ENCODE measurements at places on chromosomes 7 and 10.

DNA sequence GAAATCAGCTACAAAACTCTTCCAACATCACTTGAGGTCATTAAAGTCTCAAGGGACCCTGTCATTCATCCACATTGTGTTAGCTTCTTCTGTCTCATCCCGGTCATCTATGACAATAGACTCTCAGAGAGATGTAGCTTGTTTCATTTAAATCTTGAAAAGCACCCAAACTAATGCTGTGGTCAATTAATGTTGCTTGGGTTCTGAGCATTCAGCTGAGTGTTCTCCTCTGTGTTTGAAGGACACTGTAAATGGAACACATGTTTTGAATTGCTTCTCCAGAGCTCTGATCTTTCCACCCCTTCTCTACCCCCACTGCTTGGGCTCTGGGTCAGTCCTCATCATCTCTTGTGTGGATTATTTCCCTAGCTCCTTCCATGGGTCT lies 19.6 kb upstream of the ADD3 start:
- no peak for DNase-seq

DNA sequence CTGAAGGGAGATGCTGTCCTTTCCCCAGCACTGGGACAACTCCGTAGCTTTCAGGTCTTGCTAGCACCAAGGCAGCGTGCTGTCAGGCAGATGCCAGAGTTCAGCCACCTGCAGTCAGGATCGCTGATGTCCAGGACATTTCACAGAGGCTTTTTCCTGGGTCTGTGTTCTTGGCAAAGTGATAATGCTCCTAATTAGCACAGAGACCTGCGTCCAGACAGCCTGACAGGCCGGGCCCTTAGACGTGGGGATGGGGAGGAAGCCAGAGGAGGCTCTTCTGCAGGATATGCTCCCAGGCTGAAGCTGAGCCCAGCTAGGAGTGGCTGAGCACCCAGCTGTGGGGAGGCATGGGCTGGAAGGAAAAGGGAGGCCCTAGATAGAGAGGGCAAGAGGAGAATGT lies 82.5 kb upstream of the TBX20 start:
- no peak for DNase-seq

DNA sequence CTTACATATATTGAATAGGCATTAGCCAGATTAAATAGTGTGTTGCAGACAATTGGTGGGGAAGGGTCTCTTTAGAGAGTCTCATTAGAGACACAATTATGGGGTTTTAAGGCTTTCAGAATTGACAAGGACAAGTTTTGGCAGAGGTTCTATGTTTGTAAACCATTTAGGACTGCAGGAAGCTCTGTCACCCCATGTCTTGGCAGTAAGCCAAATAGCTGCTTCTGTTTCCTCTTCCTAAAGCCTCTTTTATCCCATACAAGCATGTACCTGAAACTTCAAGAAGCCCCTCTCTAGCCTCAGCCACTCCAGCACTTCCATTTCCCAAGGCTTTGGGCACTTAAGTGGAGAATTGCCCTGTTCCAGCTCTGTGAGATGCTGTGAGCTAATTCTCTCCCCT lies 21.8 kb upstream of the LRRC4 start:
- no peak for DNase-seq

DNA sequence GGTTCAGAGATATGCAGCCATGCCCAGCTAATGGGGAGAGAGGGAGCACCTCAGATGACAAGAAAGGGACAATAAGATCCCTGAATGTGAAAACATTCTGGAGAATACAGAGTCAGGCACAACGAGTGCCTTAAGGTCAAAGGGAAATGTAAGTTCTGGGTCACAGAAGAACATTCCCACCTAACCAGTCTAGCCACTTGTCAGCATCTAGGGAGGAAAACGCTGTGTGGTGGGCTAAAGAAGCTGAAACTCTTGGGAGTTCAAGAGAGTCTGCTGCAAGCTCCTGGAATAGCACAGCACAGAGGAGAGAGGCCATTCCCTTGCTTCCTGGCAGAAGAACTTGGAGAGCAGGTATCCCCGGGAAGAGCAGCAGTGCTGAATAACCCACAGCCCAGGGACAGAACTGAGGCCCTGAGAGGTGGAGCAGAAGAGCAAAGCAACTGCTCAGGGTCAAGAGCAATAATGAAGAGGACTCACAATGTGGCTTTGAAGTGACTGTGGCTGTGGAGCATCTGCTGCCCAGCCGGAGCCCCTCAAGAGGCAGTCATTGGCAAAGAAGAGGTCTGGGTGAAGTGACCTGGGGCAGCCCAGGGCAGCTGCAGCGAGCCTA lies 182.3 kb downstream of the NPSR1 start:
- DNase-seq, result no peak

- no peak for DNase-seq
Measured at GRCh38 chr7:36962367-36962766, 238.1 kb upstream of the AOAH start.

GRCh38 chr7:31652063-31652326 lies 35.0 kb upstream of the PPP1R17 start:
- no peak for DNase-seq

DNA sequence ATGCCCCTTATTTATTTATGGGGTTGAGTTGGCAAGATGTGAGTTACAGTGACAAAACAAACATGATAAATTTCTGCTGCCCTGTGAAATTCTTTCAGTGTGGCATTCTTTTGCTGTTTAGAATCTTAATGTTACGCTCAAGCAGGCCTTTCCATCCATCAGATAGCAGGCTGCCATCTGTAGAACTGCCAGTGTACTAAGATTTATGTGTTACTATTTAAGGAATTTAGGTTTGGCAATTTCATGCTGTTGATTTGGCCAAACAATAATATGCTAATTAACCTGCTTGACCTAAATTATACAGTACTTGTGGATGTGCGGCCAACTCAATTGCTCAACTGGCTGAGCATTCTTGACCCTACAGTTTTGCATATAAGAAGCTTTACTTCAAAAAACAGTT lies 477.7 kb upstream of the TPK1 start:
- no peak for DNase-seq

- no peak for DNase-seq
Measured at GRCh38 chr10:8235253-8236027, 181.0 kb downstream of the GATA3 start.

GRCh38 chr10:48332166-48332870 lies 25.8 kb downstream of the MAPK8 start:
- DNase-seq, result no peak

DNA sequence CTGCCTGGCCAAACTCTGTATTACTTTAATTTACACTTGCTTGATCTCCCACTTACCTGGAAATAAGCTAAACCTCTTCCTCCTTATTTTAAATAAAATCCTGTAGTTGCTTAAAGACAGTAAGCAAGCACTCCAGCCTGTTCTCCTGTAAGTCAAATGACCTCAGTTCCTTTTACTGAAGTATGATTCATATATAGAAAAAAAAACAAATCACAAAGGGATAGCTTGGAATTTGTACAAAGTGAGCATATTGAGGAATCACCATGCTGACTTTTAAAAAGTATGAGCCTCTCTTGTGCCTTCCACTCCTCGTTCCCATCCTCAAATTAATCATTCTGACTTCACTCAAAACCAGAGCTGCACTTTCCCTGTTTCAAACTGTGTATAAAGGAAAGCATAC lies 52.0 kb downstream of the C10orf90 start:
- DNase-seq, result no peak

DNA sequence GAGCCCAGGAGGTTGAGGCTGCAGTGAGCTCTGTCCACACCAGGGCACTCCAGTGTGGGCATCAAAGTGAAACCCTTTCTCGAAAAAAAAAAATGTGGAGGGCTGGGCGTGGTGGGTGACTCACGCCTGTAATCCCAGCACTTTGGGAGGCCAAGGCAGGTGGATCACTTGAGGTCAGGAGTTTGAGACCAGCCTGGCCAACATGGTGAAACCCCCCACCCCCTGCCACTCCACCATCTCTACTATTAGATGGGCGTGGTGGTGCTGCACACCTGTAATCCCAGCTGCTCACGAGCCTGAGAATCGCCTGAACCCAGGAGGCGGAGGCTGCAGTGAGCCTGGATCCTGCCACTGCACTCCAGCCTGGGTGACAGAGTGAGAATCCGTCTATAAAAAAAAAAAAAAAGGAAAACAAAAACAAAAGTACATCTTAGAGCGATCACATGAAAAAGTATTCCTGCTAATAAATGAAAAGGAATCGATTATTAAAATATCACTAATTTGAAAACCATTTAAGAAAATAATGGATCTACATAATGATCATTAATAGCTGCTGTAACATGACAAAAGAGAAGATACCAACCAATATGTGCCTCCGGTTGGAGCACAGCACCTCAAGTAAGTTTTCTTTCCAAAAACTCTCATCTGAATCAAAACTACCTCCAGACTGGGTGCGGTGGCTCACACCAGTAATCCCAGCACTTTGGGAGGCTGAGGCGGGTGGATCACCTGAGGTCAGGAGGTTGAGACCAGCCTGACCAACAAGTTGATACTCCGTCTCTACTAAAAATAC lies 4.9 kb downstream of the HNRNPF start:
- no peak for DNase-seq

DNA sequence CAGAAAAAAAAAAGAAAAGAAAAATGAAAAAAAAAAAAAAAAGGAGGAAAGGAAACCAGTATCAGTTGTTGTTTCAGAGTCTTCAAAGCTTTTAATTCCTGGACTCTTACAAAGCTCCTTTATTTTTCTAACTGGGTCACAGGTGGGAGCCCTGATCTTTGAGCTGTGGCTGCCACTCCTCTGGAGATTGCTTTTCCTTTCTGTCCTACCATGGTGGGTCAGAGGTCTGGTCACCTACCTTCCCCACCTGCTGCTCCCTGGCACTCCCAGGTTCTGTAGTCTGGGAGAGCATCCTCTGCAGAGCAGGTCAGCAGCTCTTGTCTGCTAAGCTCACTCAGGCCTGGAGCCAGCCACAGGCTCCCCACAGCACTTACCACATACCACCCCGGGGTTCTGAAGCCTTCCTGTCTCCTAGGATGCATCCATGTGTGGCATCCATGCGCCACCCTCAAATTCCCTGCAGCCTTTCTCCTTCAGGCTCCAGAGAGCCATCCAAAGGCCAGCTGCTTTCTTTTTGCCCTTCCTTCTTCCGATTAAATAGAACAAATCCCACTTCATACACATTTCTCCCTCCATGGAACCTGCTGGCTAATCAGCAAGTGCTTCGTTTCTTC lies 73.2 kb upstream of the TPK1 start:
- DNase-seq, result no peak

DNA sequence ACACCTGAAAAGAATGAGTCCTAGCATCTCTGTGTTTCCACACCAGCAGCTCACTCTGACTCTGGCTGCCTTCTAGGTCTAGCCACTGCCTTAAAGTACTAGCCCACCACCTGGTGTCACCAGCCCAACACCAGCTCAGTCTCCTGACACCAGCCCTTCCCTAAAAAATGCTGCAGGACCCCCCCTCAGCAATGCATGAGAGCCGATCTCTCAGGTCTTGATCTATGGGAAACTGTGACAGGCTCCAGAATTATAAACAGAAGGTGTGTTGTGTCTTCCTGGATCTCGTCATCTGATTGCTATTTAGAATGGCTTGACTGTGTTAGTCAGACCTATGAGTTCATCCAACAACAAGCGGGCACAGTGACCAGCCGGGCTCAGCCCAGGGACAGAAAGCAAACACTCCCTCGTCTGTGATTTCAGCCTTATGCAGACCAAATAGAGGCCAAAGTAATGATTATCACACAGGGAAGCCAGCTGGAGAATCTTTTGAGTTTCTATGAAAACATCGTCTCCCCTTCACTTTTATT lies 66.6 kb downstream of the CUBN start:
- DNase-seq, result no peak

- DNase-seq, result no peak
Measured at GRCh38 chr10:110176141-110177030, 31.0 kb upstream of the MXI1 start.

GRCh38 chr7:103132995-103133688 lies 15.8 kb downstream of the NAPEPLD start:
- no peak for DNase-seq

- no peak for DNase-seq
Measured at GRCh38 chr7:117715784-117716445, 157.3 kb downstream of the CTTNBP2 start.

DNA sequence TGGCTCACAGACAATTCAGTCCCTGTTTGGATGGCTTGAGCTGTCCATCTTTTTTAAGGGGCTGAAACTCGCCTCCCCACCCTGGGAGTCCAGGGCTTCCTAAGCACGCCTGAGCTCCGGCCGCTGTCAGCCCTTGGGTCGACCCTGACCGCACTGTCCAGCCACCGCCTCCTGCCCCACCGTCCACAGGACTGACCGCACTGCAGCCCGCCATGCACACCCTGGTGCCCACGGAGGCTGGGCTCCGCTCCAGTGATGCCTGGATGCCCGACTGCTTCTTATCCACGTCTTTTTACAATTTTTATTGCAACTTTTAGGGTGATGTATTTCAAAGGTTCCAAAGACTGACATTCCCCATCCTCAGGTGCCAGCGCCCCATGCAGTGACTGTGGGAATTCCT lies 39.4 kb upstream of the FOXL3 start:
- no peak for DNase-seq

- no peak for DNase-seq
Measured at GRCh38 chr7:48424731-48425130, 253.5 kb downstream of the ABCA13 start.

GRCh38 chr7:14196555-14196954 lies 207.1 kb upstream of the ETV1 start:
- DNase-seq, result no peak

DNA sequence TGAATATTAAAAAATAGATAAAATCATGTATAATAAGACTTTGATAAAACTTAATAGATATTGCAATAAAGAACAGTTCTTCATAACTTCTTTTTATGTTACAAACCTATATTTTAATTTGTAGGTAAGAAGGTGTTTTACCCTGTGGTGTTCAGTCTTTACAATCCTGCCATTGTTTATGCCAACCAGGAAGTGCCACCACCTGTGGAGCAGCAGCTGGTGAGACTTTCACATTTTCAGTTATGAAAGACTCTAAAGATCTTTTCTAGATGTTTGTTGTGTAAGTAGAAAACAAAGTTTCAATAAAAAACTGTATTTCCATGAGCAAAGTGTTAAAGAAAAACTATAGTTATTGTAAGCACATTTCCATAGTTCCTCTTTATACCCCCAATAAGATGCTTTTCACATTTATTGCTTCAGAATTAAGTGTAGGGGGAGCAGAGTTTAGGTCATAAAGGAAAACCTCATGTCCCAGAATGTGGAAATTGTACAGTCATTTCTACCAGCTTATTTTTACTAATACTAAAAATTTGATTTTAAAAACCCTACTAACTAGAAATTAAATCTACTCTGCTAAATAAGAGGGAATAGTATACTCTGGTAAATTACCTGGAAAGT lies 28.7 kb downstream of the CSGALNACT2 start:
- no peak for DNase-seq
